ENCODE measurements at places on chromosomes 5 and 9.

DNA sequence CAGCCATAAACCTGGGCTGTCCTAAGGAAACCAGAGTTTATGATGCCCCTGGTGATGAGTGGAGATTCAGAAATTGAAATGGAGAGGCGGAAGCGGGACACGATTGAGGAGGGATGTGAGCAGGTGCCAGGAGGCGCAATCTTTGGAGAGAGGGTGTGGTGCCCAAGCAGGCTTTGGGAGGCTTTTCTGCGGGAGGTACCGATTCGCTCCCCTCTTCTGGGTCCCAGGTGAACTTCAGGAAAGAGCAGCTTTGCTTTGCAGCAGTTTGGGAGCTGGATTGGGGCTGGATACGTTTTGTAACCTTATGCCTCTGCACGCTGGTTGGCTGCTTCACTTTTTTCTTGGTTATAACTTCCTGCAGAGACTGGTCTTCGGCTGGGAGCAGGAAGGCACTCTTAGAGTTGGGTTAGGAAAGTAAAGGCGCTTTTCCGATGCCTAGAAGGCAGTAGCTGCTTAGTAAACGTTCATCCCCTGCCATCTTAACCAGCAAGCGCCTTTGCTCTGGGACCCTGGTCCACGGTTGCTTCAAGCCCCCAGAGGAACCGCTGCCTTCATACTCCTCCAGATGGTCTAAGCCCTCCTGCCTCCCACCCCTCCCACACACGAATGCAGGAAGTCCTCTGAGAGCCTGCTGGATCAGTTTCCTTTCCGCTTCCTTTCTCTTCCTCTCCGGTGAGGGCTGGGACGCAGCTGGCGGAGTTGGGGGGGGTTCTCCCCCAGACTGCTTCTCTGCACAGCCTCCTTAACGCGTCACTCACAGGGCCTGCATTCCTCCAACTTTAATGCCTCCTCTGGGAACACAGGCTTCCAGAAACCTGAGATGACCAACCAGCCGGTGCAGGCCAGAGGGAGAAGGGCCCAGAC, 15.2 kb upstream of the NEK6 start:
- no peak for DNase-seq

DNA sequence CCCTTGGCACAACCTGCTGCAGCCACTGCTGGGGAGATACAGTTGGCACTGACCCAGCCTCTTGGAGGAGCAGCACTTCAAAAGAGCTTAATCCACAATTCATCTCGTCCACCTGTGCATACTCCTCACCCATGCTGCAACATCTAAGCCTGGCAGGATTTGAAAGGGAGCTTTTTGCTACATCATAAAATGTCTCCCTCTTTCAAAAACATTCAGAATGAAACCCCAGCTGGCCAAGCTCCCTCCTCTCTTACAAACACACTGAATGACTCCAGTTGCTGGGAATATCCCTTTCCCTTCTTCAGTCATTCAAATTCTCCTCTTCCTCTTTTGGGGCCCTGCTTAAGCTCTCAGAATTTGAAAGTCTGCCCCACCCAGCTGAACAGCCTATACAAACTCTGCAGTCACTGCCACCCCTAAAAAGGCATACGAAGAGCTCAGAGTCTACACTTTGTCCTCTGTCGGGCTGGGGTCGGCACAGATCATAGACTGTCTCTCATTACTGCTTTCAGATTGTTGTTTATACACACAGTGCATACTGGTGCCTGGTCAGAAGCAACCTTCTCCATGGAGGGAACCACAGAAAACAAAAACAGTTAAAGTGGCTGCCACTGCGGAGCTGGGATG, 8.8 kb upstream of the C5orf15 start:
- no peak for DNase-seq

DNA sequence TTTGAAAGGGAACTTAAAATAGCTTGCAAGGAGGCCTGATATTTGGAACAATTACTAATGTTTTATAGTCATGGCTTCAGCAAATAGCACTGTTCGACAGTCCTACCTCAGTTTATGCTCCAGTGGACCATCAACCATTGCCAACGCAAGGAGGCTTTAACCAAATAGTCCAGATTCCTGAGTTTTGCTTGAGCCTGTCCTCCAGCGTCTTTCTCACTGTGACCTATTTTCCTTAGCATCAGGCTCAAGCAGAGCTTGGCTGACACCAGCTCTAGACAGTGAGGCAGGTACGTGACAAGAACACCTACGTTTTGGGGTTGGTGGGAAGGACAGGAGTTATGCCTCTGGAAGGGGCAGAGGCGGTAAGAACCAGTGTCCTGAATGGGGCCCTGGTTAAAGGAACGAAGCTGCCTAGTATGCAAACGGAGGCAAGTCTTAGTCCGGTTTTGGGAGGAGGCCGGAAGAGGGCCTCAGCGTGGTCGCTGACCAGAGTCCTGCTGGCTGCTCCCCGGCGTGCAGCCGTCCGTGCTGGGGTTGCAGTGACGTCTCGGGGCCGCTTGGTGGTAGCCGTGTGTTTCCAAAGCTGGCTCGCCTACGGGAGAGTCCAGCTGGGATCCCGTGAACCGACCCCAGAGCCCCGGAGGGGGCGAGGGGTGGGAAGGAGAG, 998 bp upstream of the FGF18 start:
- DNase-seq: peak; percentile 35

DNA sequence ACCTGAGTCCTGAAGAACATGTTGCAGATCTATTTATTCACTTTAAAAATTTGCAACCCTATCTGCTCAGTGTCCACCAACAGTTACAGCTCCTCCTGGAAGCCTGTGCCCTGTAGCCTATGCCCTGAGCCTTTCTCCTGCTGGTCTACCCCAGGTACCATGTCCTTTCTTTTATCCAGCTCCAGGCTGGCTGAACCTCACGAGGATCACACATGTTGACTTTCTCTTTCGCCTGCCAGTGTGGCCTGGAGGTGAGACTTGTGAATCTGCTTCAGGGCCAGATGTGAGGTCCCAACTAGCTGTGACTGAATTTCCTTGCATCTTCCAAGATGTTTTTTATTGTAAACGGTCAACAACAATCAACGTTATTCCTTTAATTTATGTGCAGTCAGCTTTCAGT, 70.7 kb downstream of the GDNF start:
- DNase-seq: no peak

- no peak for DNase-seq
These were observed 8.3 kb upstream of the CMBL start for GRCh38 chr5:10315824-10316509.

- no peak for DNase-seq
These were observed 1.5 kb upstream of the TMED7 start for GRCh38 chr5:115627295-115627865.

DNA sequence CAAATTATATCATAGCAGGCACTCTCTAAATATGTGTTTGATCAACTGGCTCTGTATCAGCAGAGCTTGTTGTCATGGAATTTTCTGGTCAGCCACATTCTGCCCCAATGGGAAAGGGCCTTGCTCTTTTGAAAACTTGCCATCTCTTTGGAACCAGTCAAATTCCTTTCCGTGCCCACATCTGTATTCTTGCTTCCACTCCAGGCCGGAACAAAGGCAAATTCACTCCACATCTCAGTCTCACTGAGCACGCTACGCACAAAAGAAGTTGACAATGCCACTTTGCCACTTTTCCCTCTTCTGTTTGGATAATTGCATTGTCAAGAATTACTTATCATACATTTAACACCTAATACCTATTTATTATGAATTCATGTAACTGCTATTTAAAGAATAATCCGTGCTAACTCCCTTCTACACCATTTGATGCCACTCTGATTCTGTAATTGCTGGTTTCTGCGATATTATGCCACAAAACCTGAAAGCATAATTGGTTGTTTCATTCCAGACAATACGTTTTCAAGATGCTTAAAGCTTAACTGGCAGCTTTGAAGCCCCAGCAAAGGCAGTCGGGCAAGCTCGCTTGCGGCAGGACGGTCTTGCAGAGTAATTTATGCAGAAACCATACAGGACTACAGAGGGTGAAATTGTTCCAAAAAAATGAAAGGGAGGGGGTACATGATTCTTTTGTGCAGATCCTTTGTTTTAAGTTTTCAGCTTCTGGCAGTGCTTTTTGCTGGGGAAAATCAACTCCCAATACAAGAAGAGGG, 277.7 kb downstream of the MSX2 start:
- no peak for DNase-seq

DNA sequence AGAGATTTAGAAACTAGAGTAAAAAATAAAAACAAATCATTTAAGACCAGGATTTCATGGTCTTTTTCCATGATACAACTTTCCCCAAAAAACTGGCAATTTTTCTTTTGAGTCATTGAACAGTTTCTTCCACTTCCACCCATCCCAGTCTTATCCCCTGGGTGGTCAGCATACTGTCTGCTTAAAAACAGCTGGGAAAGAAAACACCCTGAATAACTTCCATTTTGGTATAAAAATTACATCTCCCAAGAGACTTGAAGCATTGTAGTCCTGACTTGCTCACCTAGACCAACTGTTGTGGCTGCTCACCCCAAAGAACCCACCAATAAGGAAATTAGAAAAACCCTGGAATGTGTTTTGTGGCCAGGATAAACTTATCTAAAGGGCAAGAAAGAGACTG, 731.3 kb downstream of the NR2F1-AS1 start:
- DNase-seq: no peak

GRCh38 chr5:153066281-153066680, 424.2 kb upstream of the GRIA1 start:
- DNase-seq: no peak

GRCh38 chr9:129839324-129840023, 4.2 kb downstream of the USP20 start:
- DNase-seq: no peak

- DNase-seq: no peak
These were observed 157.6 kb downstream of the SLC12A2 start for GRCh38 chr5:128241051-128241695.

Data from CD4-positive, alpha-beta T cell treated with Interleukin-15 for 4 hours (primary cell).